ENCODE measurements at places on chromosomes 1 and 21.

GRCh38 chr21:40852563-40852962 lies 5.6 kb upstream of the DSCAM start:
- no peak for DNase-seq

DNA sequence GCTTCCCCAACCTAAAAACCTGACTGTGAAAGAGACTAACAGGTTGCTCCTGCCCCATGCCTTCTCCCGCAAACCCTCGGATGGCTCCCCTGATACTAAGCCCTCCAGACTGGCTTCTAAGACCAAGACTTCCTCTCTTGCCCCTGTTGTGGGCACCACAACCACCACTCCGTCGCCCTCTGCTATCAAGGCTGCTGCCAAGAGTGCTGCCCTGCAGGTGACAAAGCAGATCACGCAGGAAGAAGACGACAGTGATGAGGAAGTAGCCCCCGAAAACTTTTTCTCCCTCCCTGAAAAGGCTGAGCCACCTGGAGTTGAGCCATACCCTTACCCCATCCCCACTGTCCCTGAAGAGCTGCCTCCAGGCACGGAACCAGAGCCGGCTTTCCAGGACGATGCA lies 19.3 kb downstream of the PRCC start:
- no peak for DNase-seq

DNA sequence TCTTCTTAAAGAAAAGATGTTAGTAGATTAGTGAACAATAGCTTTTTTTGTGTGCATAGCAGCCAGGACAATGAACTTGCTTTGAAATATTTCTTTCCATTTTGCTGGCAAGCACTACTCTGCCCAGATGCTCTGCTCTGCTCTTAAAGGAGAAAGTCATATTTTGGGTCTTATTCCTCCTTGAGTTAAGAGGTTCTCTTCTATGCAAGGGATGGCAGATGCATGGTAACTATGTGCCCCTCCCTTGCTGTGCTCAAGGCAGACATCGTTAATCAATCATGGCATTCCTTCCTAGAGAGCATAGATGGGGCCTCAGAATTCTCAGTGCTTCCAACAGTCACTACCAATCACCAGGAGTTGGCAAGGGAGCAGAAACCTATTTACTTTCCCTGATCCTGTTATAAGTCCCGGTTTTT lies 27.6 kb downstream of the NIPAL3 start:
- no peak for DNase-seq

- DNase-seq, result no peak
These were observed 55.6 kb downstream of the PEX14 start for GRCh38 chr1:10530281-10530740.

- DNase-seq, result no peak
These were observed 944 bp downstream of the PLPPR5 start for GRCh38 chr1:99003581-99004253.

DNA sequence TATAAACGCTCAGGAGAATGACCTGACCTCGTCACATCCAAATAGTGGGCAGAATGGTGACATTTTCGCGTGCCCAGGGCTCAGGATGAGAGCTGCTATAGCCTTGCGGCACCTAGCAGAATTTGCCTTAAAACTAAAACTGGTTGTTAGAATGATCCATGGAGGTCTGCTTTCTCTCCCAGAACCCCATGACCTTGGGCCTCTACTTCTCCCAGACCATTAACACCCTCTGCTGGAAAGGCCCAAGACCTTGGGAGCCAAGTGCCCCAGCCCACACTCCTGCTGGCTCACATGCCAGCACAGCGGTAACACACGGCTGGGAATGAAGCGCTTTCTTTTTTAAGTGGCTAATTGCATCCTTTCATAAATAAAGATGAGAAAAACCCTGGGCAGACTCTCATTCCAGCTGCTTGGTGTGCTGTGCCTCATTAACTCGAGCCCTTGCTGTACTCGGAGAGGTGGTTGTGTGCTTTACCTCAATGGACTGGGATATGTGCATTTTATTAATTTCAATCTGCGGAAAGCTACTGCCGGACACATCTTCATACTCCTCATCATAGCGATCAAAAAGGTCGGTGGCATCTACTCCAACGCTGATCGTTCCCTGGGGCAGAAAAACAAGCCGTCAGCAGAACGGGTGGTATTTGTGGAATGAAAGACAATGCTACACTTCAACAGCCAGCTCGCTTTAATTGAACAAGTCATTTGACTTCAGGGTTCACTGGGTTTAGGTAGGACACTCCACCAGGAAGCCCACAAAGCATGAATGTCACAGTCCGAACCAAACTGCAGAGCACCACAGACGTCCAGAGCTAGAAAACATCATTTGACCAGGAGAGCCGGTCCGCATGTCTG lies 29.0 kb downstream of the THAP3 start:
- no peak for DNase-seq

DNA sequence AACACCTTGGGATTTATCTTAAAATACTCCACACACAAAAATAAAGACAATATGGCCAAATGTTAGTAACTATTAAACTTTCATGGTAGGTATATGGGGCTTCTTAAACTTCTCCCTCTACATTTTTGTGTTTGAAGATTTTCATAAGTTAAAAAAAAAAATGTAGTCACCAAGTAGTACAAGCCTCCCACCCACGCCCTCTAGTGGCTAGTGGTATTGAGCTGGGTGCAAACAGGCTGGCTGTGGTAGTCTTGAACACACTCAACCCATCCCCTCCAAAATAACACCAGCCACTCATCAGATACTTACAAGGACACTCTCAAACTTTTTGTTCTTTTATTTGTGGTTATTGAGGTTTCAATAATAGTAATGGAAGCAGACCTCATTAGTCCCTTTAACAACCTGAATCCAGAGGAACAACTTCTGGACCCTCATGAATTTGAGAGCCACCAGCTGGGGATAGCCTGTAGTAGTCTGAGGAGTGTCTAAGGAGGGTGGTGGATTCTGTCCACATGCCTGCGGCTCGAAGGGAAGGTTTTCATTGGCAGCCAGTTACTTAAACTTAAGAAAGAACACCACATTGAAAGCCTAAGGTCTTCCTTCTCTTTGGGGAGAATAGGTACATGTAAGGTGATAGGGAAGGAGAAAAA lies 15.6 kb downstream of the RD3 start:
- peak; percentile 71 for DNase-seq

- no peak for DNase-seq
These were observed 16.2 kb upstream of the DISC1 start for GRCh38 chr1:231610388-231610787.

DNA sequence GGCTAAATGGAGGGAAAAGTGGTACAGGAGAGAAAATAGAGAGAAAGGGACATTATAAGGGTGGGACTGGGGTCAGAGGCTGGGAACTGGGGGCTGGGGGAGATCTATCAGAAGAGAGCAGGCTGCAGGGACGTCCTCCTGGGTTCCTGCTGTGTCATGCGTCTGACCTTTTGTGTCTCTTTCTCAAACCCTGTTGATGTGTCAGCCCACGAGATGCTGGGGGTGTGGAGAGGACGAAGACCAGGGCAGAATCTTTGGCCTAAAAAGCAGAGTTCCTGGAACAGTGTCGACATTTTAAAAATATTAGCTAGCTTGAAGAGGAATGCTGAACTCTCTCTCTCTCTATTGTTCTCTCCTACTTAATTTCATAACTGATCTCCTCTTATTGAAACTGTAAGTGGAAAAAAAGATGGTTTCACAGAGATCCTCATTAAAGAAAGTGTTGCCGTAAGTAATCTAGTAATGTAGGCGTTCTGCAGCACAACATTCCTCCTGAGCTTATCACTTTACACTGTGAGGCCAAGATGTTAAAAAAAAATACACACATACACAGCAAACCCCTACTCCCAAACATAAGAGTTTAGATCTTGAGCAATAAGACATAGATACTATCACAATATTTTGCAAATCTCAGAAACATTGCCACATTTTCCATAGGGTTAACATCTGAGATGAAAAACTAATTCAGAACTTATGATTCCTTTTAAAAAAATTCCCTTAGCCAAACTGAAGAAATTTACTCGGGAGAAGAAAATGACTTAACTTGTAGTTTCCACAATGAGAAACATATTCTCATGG lies 52.6 kb downstream of the RUNX1 start:
- no peak for DNase-seq

GRCh38 chr21:33687634-33688033 lies 45.3 kb downstream of the ITSN1 start:
- no peak for DNase-seq

DNA sequence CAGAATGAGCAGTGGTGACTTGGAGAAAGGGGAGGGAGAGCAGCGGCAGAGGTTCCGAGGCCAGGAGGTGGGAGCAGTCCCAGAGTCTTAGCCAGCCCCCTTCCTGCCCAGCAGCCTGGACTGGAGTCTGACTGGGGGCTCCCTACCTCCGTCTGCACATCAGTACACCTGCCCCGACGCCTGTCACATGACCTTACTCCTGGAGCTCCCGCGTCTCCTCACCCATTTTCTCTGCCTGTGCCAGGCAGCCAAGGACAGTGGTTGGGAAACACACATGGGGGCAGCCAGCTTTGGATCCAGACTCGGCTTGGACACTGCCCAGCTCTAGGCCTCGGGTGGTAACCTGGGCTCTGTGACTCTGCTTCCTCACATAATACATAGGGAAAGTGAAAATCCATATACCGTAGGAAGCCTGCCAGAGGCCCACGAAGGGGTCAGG lies 16.9 kb downstream of the ACTRT2 start:
- DNase-seq, result no peak

DNA sequence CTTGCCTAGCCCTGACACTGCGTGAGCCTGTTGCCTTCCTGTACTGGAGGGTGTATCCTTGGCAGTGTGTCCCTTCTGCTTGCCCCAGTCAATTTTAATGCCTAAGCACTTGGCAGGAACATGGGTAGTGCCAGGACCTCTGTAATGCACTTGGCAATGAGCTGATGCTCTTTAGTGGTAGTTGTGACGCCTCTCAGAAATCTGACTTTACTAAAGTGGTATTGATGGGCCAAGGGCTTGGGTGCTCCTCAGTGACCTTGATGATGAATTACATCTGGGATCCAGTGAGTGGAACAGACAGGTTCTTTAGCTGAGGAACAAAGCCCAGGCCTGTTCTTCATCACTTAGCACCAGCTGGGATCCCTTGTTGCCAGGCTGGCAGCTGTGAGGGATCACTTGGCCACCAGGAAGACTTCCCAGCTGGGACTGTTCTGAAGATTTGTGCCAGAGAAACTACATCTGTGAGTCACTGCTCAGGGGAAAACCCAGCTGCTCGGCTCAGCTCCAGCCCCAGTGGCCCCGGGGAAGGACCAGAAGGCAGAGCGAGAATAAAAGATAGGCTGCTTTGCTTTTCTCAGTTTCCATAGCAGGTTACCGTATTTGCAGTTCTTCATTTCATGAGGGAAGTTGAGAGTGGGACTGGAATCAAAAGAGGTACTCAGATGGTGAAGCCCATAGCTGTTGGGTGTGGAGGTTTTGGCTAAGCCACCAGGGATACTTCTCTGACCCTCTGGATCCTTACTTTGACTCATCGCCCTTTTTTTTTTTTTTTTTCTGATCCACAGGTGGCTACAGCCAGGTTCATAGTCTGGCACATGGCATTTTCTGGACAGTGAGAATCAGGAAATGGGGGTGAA lies 28.5 kb upstream of the KCNA2 start:
- peak; percentile 44 for DNase-seq

DNA sequence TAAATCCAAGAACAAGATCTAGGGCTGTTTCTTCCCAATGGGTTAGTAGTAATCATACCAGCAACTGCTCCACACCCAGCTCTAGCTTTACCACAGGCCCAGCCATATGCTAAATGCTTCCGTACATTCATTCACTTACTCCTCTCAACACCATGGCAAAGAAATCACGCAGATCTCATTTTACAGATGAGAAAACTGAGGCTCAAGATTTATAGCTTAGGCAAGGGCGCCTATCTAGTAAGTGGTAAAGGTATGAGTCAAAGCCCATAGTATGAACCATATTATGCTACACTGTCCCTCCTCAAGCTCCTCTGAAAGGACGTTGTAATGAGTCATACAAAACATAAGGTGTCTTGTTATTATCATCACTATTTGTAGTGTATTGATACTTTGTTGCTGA lies 82.2 kb downstream of the NIBAN1 start:
- DNase-seq, result peak; percentile 29

GRCh38 chr1:159197561-159198557 lies 6.8 kb upstream of the ACKR1 start:
- DNase-seq, result no peak

- no peak for DNase-seq
These were observed 234.9 kb downstream of the RHOU start for GRCh38 chr1:228969953-228970800.

DNA sequence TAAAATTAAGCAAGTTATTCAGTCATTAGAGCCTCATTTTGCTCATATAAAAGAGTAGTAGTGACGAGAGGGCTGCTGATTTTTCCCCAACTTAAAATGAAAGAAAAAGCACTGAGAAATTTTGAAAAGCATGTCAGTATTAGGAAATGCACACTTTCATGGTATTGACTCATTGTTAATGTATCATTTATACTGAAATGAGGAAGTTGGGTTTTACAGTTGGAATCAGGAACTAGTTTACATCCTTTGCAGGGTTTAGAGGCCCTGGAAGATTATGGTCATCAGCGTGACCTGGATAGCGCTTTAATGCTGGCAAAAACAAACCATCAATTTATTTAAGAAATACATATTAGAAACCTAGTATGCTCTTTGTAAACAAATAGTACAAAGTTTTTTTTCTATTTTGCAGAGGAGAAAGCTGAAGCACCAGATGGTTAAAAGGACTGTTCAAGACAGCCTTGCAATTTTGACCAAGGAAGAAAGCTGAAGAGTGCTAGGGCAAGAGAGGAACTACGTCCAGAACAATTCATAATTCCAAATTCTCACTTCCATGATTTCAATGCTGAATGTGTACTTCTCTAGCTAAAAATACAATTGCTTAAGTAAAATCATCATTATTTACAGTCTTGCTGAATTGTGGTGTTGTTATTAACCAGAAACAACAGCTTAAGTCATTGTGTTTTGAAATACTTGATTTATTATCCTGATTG lies 94.8 kb upstream of the SGIP1 start:
- DNase-seq, result no peak

DNA sequence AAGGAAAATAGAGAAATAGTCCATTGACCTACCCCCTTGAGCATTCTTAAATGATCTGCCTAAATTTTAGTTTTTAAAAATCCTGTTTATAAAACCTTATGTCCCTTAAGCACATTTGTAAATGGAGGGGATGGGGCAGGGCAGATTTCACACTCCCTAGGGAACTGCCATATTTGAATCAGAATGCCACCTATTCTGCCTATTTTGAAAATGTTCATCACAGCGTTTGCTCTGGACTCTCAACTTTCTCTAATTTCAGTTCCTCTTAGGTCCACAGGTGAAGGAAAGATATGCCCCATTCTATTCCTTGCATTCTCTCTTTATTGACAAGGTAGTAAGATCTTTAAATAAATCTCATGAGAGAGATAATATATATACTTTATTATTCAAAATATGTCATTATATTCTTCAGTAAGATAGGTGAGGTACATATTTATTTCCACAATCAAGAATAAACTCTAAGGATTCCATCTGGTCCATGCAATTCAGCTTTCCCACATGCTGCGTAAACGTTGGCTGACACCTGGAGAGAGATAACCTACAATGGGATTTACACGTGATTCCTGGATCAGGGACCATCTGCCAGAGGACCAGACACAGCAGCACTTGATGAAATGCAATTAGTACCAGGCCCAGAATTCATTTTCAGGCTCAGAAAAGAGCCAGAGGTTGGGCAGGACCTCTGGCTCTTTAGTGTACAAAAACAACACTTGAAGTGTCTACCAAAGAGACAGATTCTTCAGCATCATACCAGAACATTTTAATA lies 1.2 kb upstream of the LPGAT1 start:
- no peak for DNase-seq

- no peak for DNase-seq
These were observed 22.4 kb upstream of the ZFYVE9 start for GRCh38 chr1:52119301-52120079.

GRCh38 chr21:29642551-29643245 lies 297.1 kb downstream of the GRIK1 start:
- no peak for DNase-seq

All from CD4-positive, alpha-beta memory T cell (primary cell).